ENCODE measurements at places on chromosomes 6 and 20. TPM values are rescaled to one million over a fixed set of nuclear protein-coding genes. Genes with fewer than 3 reads are reported as not detected.

Gene NNAT
- 5.2 TPM for total RNA-seq

Gene ZNF165
- total RNA-seq = 0.67 TPM

Gene SCAND1
- total RNA-seq = 83.8 TPM

Gene PGC
- not detected for total RNA-seq

Gene EFCAB8
- under 0.01 TPM for total RNA-seq
